ENCODE measurements at places on chromosomes 2 and 18.

DNA sequence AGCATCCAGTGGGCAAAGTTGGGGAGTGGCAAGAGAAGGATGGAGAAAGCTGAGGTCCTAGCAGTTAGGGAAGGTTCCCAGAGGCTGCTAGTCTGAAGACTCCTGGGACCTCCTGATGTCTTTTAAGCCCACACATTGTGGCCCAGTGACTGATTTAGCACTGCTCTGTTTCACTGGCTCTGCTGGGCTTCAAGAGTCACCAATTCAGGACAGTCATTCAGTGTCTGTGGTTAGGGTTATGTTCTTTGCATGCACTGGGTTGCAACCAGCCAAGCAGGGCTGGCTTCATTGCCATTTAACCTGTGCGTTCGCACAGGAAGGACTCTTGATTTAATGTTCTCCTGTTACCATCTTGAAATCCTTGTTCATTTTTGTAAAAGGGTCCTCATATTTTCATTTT, 199.2 kb downstream of the ICOS start:
- DNase-seq, result no peak

DNA sequence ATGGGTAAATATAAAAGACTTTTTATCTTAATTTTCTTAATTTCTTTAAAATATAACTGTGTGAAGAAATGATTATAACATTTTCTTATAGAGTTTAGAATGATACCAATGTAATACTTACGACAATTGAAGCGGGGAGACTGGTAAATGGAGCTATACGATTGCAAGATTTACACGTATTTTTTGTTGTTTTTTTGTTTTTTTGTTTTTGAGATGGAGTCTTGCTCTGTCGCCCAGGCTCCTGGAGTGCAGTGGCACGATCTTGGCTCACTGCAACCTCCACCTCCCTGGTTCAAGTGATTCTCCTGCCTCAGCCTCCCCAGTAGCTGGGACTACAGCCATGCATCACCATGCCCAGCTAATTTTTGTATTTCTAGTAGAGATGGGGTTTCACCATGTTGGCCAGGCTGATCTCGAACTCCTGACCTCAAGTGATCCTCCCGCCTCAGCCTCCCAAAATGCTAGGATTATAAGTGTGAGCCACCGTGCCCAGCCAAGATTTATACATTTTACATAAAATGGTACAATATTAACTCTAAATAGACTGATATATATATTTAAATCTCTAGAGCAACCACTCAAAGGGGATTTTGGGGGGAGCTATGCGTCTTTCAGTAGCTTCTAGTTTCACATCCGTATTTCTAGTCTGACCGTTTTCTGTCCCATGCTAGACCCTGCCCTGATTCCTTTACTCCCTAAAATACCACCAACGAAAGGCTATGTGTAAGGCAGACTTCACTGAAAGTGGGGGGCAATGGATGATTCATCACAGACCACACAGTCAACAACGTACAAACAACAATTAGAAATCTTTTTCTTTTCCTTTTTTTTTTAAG, 28.2 kb upstream of the ATG16L1 start:
- no peak for DNase-seq

GRCh38 chr2:8315531-8316165, 366.2 kb upstream of the ID2 start:
- DNase-seq, result peak; percentile 87

DNA sequence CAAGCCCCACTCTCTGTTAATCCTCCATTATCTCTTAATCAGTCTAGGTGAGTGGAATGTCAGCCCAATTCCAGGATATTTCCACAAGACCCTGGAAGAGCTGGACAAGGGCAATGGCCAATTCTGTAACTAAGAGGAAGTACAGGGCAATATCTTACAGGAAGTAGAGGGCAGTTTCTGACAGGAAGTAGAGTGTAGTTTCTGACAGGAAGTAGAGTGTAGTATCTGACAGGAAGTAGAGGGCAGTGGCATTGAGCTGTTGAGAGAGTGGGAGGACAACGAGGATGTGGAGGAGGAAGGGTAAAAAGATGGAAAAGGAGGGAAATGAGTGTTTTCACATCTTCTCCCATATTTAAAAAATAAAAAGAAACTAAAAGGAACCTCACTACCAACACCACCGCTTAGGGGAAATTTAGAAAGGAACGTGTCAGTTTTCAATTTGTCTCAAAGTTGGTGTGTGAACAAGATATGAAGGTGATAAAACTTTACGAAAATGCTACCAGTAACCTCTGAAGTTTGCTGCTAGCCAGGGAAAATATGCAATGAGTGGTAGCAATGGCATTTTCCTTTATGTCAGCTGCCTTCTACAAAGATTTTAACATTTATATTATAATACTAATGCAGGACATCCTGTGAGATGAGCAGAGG, 430.9 kb upstream of the HNRNPA3 start:
- DNase-seq, result no peak

- no peak for DNase-seq
Observed at GRCh38 chr2:70745276-70745825, 22.6 kb downstream of the ADD2 start.

DNA sequence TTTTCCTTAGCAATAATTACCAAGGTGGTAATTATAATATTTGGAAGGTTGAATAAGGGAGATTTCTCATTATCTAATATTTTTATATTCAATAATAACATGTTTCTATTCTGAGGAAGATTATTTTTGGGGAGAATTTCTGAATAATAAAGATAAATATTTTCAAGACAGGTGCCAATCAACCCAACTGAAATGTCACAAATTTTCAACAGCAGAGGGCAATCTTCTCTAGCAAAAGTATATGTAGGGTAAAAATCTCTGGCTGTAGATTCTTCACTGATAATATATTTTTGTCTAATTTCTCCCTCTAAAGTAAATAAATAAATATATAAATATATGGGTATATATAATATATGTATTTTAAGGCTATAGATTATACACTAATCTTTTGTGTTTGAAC, 1187.2 kb upstream of the CRIM1 start:
- DNase-seq, result peak; percentile 11

DNA sequence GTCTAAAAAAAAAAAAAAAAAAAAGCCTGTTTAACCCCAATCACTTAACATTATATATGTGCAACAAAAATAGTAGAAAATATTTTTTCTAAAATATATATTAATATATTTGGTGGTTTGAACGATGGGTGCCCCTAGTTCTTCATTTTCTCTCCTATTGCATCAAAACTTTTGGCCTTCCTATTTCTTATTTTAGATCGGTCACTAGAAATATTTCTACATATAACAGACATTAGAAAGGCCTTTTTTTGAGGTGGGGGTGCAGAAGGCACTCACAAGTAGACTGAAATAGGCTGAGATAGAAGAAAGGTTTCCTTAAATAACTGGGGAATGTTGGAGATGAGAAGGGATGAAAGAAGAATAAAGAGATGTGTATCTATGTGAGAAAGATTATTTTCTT, 49.3 kb upstream of the AP1S3 start:
- DNase-seq, result no peak

DNA sequence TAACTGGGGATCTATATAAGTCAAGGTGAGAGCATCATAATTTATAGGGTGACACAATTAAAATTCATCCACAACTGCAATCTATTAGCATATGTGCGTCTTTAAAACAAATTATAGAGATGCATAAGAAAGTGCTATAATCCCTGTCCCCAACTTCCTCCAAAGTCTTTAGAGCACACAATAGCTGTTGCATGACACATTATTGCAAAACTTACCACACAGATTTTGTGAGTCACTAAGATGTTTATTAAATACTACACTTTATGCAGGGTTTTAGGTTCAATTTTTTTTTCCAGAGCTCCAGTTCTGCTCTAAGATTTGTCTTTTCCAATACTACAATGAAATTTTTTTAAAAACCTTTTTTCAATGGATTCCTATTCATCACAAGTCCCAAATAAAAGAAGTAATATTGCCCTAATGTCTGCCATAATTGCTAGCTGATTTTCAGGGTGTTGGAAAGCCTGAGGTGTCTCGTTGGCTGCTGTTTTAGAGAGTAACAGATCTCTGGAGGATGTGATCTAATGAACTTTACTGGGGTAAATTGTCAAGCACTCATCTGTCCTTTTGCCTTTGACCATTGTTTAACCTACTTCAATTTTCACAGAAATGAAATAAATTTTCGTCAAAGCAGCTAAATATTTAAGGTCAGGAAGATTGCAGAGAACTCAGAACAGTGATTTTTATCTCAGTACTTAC, 250.5 kb upstream of the NETO1 start:
- no peak for DNase-seq

GRCh38 chr2:48755473-48755872, at the start of gene LHCGR:
Gene LHCGR (minus strand): TSS chr2:48755724. CDS start chr2:48755671, 53 bp downstream.
- peak; percentile 40 for DNase-seq

GRCh38 chr18:22977847-22978701, 44.9 kb downstream of the RBBP8 start:
- no peak for DNase-seq

- DNase-seq, result peak; percentile 82
Observed at GRCh38 chr2:75560768-75561565, at the start of gene EVA1A. Gene EVA1A (minus strand): TSS chr2:75560939. CDS start chr2:75518140, 42,799 bp downstream.

- DNase-seq, result peak; percentile 50
Observed at GRCh38 chr2:5453220-5454050, 238.7 kb upstream of the SOX11 start.

DNA sequence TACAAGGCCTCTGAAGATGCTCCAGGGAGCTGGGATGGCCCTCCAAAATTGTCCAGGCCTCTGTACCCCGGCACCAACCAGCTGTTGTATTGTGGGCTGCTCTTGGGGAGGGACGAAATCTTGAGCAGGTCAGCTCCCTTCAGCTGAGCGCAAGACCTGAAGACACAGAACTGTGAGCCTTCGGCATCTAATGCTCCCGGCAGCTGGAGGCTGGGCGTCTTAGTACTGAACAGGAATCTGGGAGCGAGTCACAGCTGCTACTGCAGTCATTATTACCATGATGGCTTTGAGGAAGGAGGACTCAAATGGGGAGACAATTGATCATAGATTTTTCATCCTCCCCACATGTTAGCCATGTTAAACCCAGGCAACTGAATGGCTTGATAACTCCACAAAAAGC, 83.0 kb upstream of the LTBP1 start:
- DNase-seq, result no peak

GRCh38 chr18:58495207-58495606, 133.7 kb downstream of the ALPK2 start:
- DNase-seq, result no peak

DNA sequence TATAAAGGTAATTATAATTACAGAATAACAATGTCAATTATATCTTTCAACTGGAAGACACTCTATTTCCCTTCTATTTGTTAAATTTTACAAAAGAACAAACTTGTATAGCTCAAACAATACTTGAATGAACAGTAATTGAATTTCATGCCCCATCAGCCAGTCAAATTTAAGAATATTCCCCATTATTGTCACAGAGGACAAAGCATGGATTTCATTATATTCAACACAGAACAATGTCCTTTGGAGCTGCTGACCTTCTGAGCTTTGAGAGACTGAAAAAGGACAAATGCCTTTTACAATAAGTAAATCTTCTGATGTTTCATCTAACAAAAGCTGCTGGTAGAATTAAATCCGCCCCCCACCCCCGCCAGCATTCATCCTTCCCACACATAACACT, 187.5 kb upstream of the MC4R start:
- no peak for DNase-seq

DNA sequence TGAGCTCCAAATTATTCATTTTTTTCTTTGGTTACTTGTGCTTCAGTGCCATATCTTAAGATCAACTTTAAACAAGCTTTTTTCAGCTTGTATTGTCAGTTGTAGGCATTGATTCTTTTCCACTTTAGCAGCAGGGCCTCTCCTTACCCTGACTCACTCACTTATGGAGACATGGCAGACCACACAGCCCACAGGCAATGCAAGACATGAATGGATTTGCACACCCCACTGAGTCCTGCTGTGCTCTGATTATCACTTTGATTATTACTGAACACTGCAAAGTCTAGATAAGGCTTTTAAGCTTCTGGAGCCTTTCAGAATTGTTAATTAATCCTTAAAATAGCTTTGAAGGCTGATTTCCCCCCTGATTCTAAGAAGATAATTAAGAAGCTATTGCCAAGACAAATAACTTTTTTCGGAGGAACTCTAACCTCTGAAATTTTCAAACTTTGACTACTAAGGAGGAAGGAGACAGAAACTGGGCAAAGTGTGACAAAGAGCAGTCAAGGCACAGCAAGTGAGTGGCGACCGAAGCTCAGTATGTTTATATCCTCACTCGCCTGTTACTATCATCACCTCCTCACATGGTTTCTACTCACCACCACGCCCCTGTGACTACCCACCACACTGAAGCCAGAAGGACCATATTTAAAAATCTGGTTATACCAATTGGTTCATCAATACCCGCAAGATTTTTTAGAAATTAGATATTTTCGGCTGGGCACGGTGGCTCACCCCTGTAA, 43.3 kb downstream of the CACNB4 start:
- peak; percentile 71 for DNase-seq

DNA sequence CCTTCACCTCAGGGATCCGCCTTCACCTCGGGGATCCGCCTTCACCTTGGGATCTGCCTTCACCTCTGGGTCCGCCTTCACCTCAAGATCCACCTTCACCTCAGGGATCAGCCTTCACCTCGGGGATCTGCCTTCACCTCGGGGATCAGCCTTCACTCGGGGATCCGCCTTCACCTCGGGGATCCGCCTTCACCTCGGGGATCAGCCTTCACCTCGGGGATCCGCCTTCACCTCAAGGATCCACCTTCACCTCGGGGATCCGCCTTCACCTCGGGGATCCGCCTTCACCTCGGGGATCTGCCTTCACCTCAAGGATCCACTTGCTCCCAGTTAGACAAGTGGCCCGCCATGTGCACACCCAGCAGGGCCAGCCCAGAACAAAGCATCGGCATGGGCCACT, 7.3 kb downstream of the KIF1A start:
- DNase-seq, result no peak

- no peak for DNase-seq
Observed at GRCh38 chr2:240343548-240343947, 91.9 kb upstream of the GPC1 start.

Data from mesendoderm (in vitro differentiated cells).